NCI-H1092 (cell line): ENCODE measurements at places on chromosomes 6 and 20.

DNA sequence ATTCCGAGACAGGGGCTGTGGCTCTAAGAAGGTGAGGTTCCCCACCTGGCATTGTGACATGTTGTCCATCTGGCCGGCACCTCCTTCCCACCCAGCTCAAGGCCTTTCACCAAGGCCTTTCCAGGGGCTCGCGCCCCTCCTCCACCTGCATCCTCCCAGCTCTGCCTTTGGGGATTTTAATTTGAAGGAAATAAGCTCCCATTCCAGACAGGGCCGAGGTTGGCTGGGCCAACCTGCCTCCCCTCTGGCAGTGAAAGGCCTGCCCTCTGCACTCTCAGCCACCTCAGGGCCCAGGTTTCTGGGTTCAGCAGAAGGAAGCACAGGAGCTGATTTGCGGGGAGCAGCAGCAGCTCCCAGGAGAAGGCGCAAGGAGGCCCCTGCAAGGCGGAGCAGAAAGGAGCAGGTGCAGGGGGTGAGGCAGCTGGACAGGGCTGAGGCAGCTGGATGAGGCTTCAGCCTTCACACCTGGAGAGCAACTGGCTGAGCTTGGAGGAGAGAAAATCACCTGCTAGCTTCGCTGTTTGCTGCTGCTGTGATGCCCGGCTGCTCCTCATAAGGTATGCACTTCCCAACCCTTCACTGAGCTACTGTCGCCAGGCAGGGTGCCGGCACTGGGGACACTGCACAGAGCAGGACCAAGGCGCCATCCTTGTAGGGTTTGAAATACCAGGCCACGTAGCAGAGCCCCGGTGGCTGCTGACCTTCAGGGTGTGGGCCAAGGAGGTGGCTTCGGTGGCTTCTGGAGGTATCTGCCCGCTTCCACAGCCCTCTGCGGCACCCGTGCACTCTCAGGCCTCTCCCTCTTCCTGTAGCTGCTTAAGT, 147.0 kb downstream of the SYNDIG1 start:
- DNase-seq = no peak

DNA sequence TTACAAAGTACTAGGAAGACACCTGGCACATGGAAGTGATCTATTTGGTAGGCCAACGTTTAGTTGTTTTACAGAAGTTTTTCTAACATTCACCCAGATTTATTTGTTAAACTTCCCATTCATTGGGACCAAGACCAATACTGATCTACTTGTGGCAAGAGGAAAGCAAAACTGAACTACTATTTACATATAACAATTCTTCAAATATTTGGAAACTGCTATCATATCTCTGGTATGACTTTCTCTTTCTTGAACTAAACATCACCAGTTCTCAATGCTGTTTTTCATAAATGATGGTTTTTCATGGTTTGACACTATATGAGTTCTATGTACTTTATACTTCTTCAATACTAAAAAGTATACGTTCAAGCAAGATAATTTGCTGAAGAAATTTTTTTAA, 189.2 kb downstream of the ASCC3 start:
- no peak for DNase-seq

GRCh38 chr6:28635547-28636158, 110.0 kb downstream of the GPX5 start:
- DNase-seq = no peak

- no peak for DNase-seq
Observed at GRCh38 chr6:136647363-136647852, 97.2 kb upstream of the MAP7 start.

- no peak for DNase-seq
Observed at GRCh38 chr20:19531446-19531845, 226.6 kb upstream of the RIN2 start.

DNA sequence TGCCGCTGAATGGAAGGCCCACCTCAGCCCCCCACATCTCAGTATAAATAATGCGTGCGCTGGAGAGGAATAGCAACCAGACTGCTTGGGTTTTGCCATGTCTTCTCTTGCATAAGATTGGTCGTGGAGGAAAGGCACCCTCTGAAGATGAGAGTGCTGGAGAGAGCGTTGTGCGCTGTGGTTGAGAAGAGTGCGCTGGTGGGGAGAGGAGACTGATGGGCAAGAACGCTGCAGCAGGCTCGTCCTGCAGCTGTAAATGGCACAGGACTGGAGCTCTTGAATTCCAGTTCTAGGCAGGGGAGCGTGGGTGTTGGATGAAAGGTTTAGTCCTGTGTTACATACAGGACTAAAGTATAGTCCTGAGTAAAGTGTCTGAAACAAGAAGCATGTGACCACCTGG, 51.5 kb downstream of the RPRD1B start:
- DNase-seq = no peak
